ENCODE measurements at places on chromosomes 3 and 15. TPM values are rescaled to one million over a fixed set of nuclear protein-coding genes. Genes with fewer than 3 reads are reported as not detected.

The COL8A1 gene
- total RNA-seq, result 28.9 TPM

The NBEAL2 gene
- total RNA-seq, result 15.9 TPM

The SCG5 gene
- total RNA-seq, result not detected

The MAGI1 gene
- total RNA-seq, result 36.1 TPM

The CCDC191 gene
- 1.8 TPM for total RNA-seq
